ENCODE measurements at places on chromosomes 2 and 18. TPM values are rescaled to one million over a fixed set of nuclear protein-coding genes. Genes with fewer than 3 reads are reported as not detected.

DNA sequence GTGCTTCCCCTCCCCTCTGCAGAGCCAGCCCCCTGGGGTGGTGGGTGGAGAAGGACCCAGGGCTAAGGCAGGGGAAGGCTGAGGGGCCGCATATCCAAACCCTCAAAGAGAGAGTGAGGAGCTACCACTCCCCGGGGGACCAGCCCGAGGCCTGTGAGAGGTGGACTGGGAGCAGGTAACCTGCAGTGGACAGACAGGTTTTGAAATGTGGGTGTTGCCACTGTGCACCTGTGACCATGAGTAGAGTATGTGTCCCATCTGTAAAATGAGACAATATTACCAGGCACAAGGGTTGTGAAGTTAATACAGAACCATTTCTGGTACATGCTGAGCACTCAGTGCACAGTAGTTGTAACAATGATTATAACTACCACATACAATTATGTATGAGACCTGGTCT lies 51.2 kb upstream of the POMC start:
- DNase-seq: no peak

RAB6D gene
- not detected for total RNA-seq

DNA sequence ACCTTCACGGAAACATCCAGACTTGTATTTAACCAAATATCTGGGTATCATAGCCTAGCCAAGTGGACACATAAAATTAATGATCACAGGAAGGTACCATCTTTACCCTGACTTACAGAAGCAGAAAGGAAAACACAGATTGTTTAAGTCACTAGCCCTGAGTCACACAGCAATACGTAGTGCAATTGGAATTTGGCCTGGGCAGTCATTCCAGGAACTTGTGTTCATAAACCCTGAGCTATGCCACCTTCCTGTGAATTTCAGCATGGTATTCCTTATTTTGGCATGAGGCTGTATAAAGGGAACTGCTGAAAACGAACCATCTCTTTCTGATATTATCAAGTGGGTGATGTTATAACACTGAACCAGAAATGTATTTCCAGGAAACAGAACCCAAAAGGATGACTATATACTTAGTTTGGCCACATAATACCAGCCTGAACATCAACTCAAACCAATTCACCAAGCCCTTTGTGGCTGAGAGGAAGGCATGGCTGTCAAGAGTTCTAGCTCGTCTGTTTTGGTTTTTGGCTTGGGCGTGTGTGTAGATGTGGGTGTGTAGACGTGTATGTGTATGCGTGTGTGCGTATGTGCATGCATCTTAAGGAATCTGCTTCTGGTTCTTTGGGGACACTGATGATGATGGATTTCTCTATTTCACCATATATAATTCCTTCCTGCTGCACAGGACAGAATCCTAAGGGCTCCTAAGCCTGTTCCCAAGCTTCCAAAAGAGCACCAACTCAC lies 533.4 kb upstream of the ID2 start:
- DNase-seq: no peak

GRCh38 chr18:68399721-68400120 lies 315.2 kb downstream of the TMX3 start:
- no peak for DNase-seq

LRRC30 gene
- not detected for total RNA-seq

GRCh38 chr2:151361674-151362370 lies 4.4 kb downstream of the TNFAIP6 start:
- DNase-seq: no peak

- no peak for DNase-seq
Measured at GRCh38 chr2:186181625-186182024, 304.4 kb upstream of the ZC3H15 start.

GRCh38 chr2:202007015-202007982 lies 26.4 kb upstream of the FZD7 start:
- DNase-seq: peak; percentile 82
